ENCODE measurements at places on chromosomes 1 and 21.

GRCh38 chr1:235298758-235299157 lies 29.2 kb downstream of the ARID4B start:
- peak overlapping the region; percentile 72 for H3K27ac ChIP-seq
- H3K27me3 ChIP-seq: no peaks in the 10 kb centered on the region
- no peak overlapping the region for H3K4me3 ChIP-seq
- peaks cover 14% of the 10 kb centered on the region for H3K36me3 ChIP-seq

GRCh38 chr1:184492536-184492935 lies 105.7 kb downstream of the C1orf21 start:
- no peaks in the 10 kb centered on the region for H3K27me3 ChIP-seq
- no peaks in the 10 kb centered on the region for H3K36me3 ChIP-seq
- DNase-seq: no peak
- no peak overlapping the region for H3K4me3 ChIP-seq
- H3K27ac ChIP-seq: no peak overlapping the region

DNA sequence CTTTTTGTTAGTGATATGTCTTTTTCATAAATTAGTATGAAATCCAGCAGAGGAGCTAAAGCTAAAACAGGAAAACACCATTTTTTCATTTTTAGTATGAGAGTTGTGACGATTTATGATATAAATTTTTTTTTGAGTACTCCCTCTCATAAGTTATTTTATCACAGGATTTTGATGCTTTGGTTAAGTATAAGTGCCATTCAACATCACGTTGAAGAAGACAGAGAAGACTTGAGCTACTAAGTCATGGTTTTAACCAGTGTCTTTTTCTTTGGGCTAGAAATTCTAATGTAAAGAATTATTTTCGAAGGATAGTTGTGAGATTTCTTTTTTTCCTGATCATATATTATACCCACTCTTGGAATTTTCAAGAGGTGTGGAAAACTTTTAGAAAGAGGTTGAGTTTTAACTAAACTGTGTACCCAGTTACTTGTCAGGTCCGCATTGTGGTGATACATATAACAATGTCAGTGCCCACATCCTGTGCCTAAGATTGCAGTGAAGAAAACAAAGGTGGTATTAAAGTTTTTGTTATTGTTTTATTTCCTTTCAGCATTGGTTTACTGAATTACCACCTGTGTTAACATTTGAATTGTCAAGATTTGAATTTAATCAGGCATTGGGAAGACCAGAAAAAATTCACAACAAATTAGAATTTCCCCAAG lies 93.8 kb downstream of the USP25 start:
- peak; percentile 52 for DNase-seq
- peaks cover 24% of the 10 kb centered on the region for H3K4me1 ChIP-seq
- H3K27ac ChIP-seq: peak overlapping the region; percentile 90
- H3K4me3 ChIP-seq: peak overlapping the region; percentile 42

DNA sequence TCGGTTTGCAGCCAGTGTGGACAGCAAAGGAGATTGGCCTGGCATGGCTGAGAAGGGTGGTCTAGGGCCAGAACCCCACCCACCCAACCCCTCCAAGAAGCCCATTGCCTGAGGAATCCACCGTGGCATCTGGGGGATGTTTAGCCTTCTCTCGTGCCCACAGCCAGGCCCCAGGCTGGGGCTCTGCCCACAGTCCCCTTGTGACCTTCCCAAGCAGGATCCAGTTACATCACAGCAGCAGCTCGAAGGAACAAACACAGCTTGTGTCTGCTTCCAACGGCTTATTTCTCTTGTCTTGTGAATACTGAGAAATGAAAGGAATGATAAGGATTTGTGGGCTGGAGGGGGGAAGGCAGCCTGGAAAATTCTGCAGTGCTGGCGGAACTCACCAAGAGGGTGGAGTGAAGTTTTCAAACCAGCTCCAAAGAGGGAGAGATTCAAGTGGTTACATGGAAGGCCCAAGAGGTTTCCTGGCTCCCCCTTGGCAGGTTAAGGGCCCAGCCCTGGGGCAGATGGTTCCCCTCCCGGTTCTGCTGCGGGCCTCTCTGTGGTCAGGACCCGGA lies 61.6 kb downstream of the DHRS3 start:
- no peak overlapping the region for H3K27ac ChIP-seq
- H3K27me3 ChIP-seq: peaks cover 3% of the 10 kb centered on the region
- H3K4me3 ChIP-seq: no peak overlapping the region

- H3K4me1 ChIP-seq: no peaks in the 10 kb centered on the region
- H3K27ac ChIP-seq: no peak overlapping the region
- H3K27me3 ChIP-seq: no peaks in the 10 kb centered on the region
- no peaks in the 10 kb centered on the region for H3K36me3 ChIP-seq
Observed at GRCh38 chr21:16086121-16086520, 356.3 kb downstream of the USP25 start.

DNA sequence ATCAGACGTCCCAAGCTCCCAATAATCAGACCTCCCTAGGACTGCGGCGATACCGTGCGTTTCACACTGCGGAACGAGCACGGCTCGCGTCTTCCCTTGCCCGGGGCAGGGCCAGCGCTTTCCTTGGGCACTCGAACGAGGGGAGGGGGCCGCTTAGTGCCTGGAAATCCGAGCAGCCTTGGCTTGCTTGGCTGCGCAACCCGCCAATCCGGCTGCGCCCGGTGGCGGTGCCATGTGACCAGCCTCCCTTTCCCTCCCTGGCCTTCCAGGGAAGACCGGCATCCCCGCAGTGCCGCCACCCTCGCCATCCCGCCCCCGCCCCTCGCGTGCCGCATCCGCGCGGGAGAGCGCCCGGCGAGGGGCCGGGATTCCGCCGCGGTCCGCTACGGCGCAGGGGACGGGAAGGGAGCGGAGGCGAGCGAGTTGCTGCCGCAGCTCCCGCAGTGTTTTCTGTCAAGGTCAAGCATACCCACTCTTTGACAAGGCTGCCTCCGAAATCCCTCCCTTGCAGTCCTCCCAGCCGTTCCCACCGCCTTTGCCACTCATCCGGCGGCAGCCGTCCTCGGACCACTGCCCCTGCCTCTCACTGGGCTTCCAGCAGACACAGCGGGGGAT lies 8.3 kb upstream of the RNF19B start:
- H3K4me3 ChIP-seq: peak overlapping the region; percentile 37
- H3K4me1 ChIP-seq: peaks cover 11% of the 10 kb centered on the region
- H3K36me3 ChIP-seq: peaks cover 6% of the 10 kb centered on the region

DNA sequence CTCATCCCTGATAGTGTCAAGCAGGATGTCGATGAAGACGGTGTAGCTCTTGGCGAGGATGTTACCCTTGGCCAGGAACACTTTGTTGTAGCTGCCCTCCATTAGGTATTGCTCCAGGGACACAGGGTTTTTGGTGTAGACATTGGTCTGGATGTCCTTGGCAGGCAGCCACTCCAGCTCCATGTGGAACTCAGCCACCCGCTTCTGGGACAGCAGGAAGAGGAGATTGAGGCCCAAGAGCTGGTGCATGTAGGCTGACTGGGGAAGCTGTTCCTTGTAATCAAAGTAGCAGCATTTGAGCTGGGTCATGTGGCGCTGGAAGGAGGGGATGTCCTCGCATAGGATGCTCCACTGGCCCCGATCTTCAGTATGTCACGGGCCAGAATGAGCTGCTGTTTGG lies 9.5 kb downstream of the IL6R start:
- no peak for DNase-seq
- H3K27me3 ChIP-seq: no peaks in the 10 kb centered on the region
- H3K36me3 ChIP-seq: peaks cover 1% of the 10 kb centered on the region

- no peak overlapping the region for H3K4me3 ChIP-seq
- H3K27me3 ChIP-seq: peaks cover 2% of the 10 kb centered on the region
- DNase-seq: no peak
- no peak overlapping the region for H3K27ac ChIP-seq
- H3K4me1 ChIP-seq: peaks cover 8% of the 10 kb centered on the region
Observed at GRCh38 chr1:171433451-171433850, 51.9 kb upstream of the PRRC2C start.
